Breast epithelium (tissue), 4 donors: ENCODE measurements at places on chromosomes 7 and 10.

DNA sequence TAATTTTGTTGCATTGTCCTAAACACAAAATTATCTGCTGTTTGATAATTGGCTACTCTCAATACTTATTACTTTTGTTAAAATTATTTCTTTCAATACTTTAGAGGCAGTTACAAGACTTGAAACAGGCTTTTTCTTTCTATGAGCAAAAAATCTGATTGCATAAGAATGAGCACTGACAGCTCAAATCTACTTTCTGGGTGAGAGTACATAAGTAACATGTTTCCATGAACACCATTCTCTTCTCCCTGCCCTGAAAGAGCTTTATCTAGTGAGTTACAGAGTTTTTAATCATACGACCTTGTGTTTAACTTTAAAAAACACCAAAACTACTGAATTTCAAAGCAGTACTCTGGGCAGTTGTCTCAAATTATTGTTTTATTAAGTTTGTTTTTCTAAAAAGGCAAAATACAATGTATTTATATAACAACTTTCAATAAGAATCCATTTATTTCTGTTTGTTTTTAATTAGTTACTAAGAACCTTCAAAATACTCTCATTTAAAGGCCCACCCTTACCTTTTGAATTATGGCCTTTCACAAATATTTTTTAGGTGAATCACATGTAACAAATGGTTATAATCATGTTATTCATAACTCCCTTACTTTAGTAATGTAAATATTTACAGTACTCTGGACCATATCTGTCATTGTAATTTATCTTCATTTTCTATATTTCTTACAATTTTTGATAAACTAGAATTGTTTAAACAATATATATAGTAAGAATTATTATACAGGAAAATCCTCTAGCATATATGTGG lies 23.0 kb upstream of the TFAM start:
- H3K27me3 ChIP-seq: no peaks in the 10 kb centered on the region
- no peak overlapping the region for H3K4me3 ChIP-seq
- no peak overlapping the region for H3K27ac ChIP-seq
- no peaks in the 10 kb centered on the region for H3K4me1 ChIP-seq

- H3K27me3 ChIP-seq: no peaks in the 10 kb centered on the region
- no peaks in the 10 kb centered on the region for H3K36me3 ChIP-seq
- H3K4me3 ChIP-seq: no peak overlapping the region
- H3K4me1 ChIP-seq: no peaks in the 10 kb centered on the region
- DNase-seq: no peak
- H3K27ac ChIP-seq: no peak overlapping the region
These were observed 140.5 kb downstream of the ARL4A start for GRCh38 chr7:12827920-12828319.

- no peak overlapping the region for H3K4me3 ChIP-seq
- H3K27me3 ChIP-seq: no peaks in the 10 kb centered on the region
- DNase-seq: no peak
- H3K27ac ChIP-seq: no peak overlapping the region
- no peaks in the 10 kb centered on the region for H3K4me1 ChIP-seq
- H3K36me3 ChIP-seq: no peaks in the 10 kb centered on the region
These were observed 52.7 kb downstream of the EEPD1 start for GRCh38 chr7:36205803-36206202.

- H3K27me3 ChIP-seq: no peaks in the 10 kb centered on the region
- no peak for DNase-seq
- H3K4me1 ChIP-seq: no peaks in the 10 kb centered on the region
- no peak overlapping the region for H3K27ac ChIP-seq
- no peaks in the 10 kb centered on the region for H3K36me3 ChIP-seq
These were observed 7.4 kb downstream of the IGF2BP3 start for GRCh38 chr7:23462846-23463245.

GRCh38 chr7:52233248-52233647 lies 802.2 kb upstream of the POM121L12 start:
- H3K27ac ChIP-seq: no peak overlapping the region
- H3K4me1 ChIP-seq: no peaks in the 10 kb centered on the region
- no peak for DNase-seq
- no peak overlapping the region for H3K4me3 ChIP-seq
- no peaks in the 10 kb centered on the region for H3K36me3 ChIP-seq

GRCh38 chr7:29035044-29035740 lies 77.1 kb upstream of the TRIL start:
- DNase-seq: no peak
- H3K4me1 ChIP-seq: no peaks in the 10 kb centered on the region
- H3K36me3 ChIP-seq: no peaks in the 10 kb centered on the region
- H3K27ac ChIP-seq: no peak overlapping the region
- no peak overlapping the region for H3K4me3 ChIP-seq

GRCh38 chr10:58818900-58819299 lies 306.2 kb downstream of the BICC1 start:
- no peaks in the 10 kb centered on the region for H3K4me1 ChIP-seq
- no peaks in the 10 kb centered on the region for H3K27me3 ChIP-seq
- no peak for DNase-seq
- H3K36me3 ChIP-seq: no peaks in the 10 kb centered on the region

DNA sequence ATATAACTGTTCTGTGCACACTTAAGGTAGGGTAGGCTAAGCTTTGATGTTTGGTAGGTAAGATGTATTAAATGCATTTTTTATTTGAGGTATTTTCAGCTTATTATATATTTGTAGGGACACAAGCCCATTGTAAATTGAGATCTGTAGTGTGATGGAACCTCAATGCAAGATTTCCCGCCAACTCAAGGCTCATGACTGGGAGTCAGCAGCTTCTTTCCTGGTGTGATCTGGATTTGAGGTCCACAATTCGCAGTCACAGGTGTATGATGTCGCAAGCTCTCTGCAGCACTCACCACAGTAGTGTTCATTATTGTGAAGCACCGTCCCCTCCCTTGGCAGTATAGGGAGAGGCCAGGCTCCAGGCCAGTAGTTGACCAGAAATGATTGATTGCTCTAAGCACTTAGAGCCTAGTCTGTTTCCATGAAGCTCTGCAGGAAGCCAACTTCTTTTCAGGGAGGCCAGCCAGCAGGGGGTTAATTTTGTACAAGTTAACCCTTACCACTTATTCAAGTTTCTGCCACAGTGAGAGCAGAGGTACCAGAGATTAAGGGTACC lies 54.9 kb downstream of the SEM1 start:
- H3K27ac ChIP-seq: no peak overlapping the region
- H3K4me1 ChIP-seq: no peaks in the 10 kb centered on the region
- DNase-seq: no peak
- H3K4me3 ChIP-seq: no peak overlapping the region
- no peaks in the 10 kb centered on the region for H3K36me3 ChIP-seq

DNA sequence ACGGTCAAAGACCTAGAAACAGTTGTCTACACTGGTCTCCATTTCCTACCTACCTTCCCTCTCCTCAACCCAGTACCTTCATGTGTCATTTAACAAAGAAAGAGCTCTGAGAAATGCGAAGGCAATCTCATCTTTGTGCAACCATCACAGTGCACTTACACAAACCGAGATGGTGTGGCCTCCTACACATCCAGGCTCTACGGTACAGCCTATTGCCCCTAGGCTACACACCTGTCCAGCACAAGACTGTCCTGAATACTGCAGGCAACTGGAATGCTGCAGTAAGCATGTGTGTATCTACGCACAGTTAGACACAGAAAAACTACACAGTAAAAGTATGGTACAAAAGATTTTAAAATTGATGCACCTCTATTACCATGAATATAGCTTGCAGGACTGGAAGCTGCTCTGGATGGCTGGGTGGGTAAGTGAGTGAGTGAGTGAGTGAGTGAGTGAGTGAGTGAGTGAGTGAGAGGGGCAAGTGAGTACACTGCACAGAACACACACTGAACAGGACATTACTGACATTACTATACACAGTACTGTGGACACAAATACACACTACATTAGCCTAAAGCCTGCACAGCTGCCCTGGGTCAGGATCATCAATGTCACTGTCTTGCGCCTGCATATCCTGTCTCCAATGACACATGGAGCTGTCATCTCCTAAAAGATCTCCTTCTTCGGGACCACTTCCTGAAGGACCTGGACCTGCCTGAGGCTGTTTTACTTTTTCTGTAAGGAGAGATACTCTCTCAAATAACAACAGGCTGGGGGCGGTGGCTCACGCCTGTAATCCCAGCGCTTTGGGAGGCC lies 18.5 kb downstream of the ITGB1 start:
- H3K27me3 ChIP-seq: no peaks in the 10 kb centered on the region
- no peak overlapping the region for H3K4me3 ChIP-seq
- no peak for DNase-seq
- peaks cover 3% of the 10 kb centered on the region for H3K4me1 ChIP-seq
- peak overlapping the region; percentile 88 for H3K27ac ChIP-seq

DNA sequence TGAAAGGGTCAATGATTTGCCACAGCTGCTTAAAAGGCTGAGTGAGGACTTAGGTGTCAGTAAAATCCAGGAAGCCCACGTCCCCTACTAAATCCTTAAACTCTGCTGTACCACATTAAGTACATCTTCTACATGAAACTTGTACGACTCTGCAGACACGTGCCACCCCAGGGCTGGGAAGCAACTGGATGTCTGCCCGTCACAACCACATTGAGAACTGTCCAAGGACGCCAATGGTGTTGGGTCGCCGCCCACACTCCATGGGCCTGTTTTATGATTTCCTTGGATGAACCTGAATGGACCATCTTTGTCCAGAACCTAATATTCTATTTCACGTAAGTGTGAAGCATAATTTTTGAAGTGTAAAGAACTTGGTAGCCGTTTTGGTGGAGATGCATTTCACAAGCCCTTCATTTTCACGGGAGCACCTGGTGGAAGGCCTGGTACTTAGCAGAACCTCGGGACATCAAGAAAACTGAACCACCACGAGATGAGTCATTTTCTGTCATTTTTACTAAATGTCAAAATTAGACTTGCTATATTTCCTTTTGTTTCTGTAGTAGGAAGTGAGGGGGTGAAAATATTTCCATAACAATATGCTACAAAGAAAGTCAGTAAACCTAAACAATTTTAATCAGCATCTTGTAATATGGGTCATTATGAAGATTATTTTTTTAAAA lies 134.9 kb downstream of the SFMBT2 start:
- no peaks in the 10 kb centered on the region for H3K4me1 ChIP-seq
- no peak overlapping the region for H3K4me3 ChIP-seq
- no peak overlapping the region for H3K27ac ChIP-seq
- no peaks in the 10 kb centered on the region for H3K36me3 ChIP-seq
- H3K27me3 ChIP-seq: no peaks in the 10 kb centered on the region

- H3K27me3 ChIP-seq: no peaks in the 10 kb centered on the region
- H3K27ac ChIP-seq: no peak overlapping the region
- no peak for DNase-seq
These were observed 66.5 kb upstream of the INPP5A start for GRCh38 chr10:132471125-132471451.

GRCh38 chr7:107150375-107151073 lies 18.3 kb upstream of the HBP1 start:
- H3K27ac ChIP-seq: no peak overlapping the region
- no peaks in the 10 kb centered on the region for H3K4me1 ChIP-seq
- peak; percentile 79 for DNase-seq
- no peaks in the 10 kb centered on the region for H3K36me3 ChIP-seq
- no peaks in the 10 kb centered on the region for H3K27me3 ChIP-seq

- no peaks in the 10 kb centered on the region for H3K27me3 ChIP-seq
- no peak overlapping the region for H3K4me3 ChIP-seq
- no peak overlapping the region for H3K27ac ChIP-seq
- no peaks in the 10 kb centered on the region for H3K36me3 ChIP-seq
- no peak for DNase-seq
- no peaks in the 10 kb centered on the region for H3K4me1 ChIP-seq
These were observed 10.1 kb downstream of the GDF2 start for GRCh38 chr10:47332371-47332770.
